Mesangial cell (primary cell): ENCODE measurements at places on chromosomes 2 and 18. TPM values are rescaled to one million over a fixed set of nuclear protein-coding genes. Genes with fewer than 3 reads are reported as not detected.

CCDC138 gene
- 2.3 and 8.1 TPM in 2 replicates for total RNA-seq

NPPC gene
- 0.76 TPM in 1 of 2 replicates, not detected in the other for total RNA-seq

CCNYL1 gene
- total RNA-seq: 7.9 and 16.0 TPM in 2 replicates

ADAM23 gene
- total RNA-seq: 0.33 and 1.1 TPM in 2 replicates

PLA2R1 gene
- 3.6 and 5.7 TPM in 2 replicates for total RNA-seq

FABP1 gene
- total RNA-seq: not detected in 2 replicates

PXDN gene
- total RNA-seq: 342 and 470 TPM in 2 replicates
